ENCODE measurements at places on chromosomes 3 and 15.

- no peak for DNase-seq
Measured at GRCh38 chr3:111278959-111279358, 207.3 kb downstream of the NECTIN3 start.

GRCh38 chr3:28292622-28293021, 51.2 kb downstream of the CMC1 start:
- DNase-seq: no peak

- DNase-seq: peak; percentile 93
Measured at GRCh38 chr15:52143873-52144272, 31.3 kb upstream of the BCL2L10 start.

- peak; percentile 81 for DNase-seq
Measured at GRCh38 chr3:87503900-87504498, 227.6 kb upstream of the POU1F1 start.

DNA sequence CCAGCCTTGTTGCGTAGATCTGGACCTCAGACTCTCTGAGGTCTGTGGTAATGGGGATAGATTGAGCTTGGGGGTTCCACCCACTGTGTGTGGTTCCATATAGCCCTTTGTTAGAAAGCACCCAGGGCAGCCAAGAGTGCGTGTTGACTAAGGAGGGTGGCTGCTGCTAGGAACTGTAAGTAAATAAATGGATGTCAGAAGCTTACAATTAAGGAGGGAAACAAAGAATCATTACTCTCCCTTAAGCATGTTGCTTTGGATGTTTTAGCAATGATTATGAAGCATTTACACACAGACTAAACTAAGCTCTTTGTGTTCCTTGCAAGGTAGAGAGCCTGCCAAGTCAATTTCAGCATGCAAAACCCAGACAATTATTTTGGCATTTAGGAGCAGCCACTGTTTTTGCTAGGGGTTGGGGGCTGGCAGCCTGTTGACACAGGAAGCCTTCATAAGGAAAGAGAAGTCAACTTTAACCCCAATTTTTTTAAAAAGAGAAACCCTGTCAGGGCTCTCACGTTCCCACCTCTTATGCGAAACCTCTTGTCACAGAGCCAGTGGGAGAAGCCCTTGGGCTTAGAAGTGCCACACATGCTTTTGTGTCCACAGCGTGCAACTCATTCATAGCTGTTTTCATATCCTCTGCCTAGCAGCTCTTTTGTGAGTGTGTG, 127.8 kb downstream of the CMSS1 start:
- no peak for DNase-seq

- no peak for DNase-seq
Measured at GRCh38 chr3:73143821-73144237, 82.4 kb downstream of the EBLN2 start.

DNA sequence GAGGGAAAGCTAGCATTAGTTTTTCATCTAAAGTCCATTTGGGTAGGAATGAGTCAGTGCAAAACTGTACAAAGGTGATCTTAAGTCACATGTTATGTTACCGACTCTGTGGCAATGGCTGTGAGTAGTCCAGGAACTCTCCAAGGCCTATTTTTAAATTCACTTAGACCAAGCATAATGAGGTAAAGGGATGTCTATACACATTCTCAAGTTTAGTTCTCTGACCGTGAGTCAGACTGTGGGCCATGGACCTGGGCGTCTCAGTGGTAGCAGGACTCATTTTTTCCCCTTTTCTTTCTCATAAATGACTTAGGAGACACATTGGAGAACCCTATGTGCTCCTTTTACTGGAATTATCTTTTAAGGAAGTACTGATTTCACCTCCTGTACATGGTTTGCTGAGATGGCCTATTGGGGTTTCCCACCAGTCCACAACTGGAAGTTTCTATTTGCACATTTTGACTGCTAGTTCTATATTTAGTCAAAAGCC, 488.7 kb upstream of the TPRG1 start:
- DNase-seq: peak; percentile 89

- DNase-seq: peak; percentile 41
Measured at GRCh38 chr15:63234451-63234870, 42.9 kb upstream of the APH1B start.

DNA sequence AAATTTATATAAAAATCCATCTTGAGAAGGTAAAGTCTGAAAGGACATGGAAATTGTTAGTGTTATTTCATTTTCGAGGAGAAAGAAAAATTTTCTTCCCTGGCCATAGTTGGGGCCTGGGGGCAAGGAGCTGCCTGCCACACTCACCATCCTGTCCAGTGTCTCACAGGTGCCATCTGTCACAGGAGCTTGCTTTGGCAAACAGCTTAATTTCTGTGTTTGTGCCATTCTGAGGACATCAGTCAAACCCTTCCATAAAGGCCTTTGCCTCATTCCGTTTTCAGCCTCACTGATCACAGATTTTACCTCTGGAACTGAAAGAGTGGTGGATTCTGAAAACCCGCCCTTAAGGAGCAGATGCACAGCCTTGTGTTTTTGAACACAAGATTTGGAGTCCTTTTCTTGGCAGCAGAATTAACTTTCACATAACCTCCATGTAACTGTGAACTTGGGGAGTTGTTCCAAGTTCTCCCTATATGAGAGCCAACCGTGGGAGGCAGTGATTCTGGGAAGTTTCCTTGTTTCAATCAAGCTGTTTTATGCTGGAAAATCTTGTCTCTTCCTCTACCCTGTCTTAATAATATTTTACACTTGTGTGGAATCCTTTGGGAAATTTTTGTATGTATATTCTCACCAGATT, 254.7 kb downstream of the CACNA2D3 start:
- DNase-seq: no peak

DNA sequence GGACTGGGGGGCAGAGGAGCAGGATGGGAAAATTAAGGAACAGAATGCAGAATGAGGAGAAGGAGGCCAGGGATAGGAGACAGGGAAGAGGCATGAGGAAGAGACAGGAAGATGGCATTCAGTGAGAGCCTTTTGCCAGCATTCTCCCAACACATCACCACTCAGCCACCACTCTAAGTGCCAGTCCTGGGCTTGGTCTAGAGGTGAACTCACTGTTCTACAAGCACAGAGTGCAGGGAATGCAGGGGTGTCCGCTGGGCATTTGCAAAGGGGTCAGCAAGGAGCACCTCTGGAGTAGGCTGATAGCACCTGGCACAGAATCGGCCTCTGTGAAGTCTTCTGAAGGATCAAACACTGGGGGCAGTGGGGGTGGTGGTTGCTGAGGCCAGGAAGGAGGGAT, 14.6 kb upstream of the IGDCC3 start:
- no peak for DNase-seq

GRCh38 chr3:186700267-186700666, 16.9 kb upstream of the KNG1 start:
- DNase-seq: no peak

DNA sequence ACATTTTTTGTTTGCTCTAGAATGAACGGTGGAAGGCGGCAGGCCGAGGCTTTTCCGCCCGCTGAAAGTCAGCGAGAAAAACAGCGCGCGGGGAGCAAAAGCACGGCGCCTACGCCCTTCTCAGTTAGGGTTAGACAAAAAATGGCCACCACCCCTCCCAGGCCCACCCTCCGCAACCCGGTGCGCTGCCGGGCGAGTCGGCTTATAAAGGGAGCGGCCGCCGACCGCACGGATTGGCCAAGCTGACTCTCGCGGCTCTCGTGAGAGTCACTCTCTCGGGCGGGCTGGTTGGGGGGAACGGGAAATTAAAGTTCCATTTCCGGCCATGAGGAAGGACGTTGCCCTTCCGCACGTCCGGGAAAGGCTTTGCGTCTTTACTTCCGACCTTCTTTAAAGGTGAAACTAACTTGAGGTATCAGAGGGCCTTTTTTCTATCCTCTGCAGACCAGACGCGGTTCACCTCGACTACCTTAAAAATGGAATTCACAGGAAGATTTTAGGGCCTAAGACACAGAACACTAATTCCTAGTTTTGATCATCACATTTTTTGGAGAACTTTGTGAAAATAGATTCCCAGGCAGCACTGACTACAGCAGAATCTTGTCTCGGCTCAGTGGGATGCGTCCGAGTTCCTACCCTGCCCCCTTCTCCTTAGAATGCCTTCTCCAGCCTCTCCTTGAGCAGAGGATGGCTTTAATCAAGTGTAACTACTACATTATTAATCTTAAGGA, at the start of gene TERC:
TERC (minus strand) TSS at position 179 of the 731 bp plus-strand sequence.
- peak; percentile 95 for DNase-seq

- DNase-seq: no peak
Measured at GRCh38 chr15:96311256-96311955, 19.1 kb upstream of the NR2F2 start.

- DNase-seq: no peak
Measured at GRCh38 chr3:190579514-190580137, 65.7 kb downstream of the IL1RAP start.

GRCh38 chr3:194572143-194572789, 61.0 kb downstream of the TMEM44 start:
- DNase-seq: peak; percentile 79
